Stimulated activated CD4-positive, alpha-beta T cell treated with anti-CD3 and anti-CD28 coated beads, Interleukin-4, amount 100 ng/mL, for 1 hour (primary cell): ENCODE measurements at places on chromosomes 7 and 10.

- no peak for DNase-seq
These were observed 49.6 kb upstream of the TPK1 start for GRCh38 chr7:144885478-144885877.

DNA sequence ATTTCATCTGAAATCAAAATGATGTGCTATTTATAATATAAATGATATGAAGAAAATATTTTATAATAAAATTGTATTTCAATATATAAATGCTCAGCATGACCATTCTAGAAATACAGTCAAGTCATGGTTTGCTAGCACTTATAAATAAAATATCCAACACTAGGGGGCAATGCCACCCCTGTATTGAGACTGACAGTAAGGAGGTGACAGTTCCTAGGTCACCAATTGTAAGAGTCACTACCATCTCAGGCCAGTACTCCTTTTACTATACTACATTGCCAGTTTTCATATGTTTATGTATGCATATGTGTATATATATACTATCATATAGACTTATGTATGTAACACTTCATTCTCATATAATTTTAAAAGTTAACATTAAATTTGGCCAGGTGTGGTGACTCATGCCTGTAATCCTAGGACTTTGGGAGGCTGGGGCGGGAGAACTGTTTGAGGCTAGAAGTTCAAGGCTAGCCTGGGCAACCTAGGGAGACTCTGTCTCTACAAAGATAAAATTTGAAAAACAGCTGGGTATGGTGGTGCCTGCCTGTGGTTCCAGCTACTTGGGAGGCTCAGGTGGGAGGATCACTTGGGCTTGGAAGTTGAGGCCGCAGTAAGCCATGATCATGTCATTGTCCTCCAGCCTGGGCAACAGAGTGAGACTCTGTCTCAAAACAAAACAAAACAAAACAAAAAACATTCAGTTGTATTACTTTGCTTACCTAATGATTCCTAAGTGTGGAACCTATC is 2.4 kb upstream of the CNOT4 start:
- no peak for DNase-seq

GRCh38 chr10:3090914-3091787 is 23.8 kb downstream of the PFKP start:
- no peak for DNase-seq

DNA sequence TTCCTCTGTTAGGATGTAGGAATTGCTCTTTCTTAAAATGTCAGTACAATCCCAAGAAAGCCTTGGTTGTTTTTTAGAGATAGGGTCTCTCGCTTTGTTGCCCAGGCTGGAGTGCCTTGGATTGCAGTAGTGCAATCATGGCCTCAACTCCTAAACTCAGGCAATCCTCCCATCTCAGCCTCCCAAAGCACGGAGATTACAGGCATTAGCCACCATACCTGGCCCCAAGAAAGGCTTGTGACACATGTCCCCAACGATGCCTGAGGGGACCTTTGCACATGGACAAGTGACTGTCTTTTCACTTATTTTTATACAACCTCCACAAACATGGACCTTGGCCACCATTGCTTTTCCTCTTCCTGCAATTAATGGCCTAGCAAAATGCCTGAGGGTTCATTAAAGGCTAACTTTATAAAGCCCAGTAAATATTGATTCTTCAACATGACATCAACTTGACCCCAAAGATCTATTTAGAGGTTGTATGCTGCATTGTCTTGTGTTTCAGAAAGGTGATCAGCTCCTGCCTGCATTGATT is 10.0 kb upstream of the SPOCK2 start:
- no peak for DNase-seq

GRCh38 chr7:42552227-42552626 is 315.2 kb upstream of the GLI3 start:
- DNase-seq: no peak

DNA sequence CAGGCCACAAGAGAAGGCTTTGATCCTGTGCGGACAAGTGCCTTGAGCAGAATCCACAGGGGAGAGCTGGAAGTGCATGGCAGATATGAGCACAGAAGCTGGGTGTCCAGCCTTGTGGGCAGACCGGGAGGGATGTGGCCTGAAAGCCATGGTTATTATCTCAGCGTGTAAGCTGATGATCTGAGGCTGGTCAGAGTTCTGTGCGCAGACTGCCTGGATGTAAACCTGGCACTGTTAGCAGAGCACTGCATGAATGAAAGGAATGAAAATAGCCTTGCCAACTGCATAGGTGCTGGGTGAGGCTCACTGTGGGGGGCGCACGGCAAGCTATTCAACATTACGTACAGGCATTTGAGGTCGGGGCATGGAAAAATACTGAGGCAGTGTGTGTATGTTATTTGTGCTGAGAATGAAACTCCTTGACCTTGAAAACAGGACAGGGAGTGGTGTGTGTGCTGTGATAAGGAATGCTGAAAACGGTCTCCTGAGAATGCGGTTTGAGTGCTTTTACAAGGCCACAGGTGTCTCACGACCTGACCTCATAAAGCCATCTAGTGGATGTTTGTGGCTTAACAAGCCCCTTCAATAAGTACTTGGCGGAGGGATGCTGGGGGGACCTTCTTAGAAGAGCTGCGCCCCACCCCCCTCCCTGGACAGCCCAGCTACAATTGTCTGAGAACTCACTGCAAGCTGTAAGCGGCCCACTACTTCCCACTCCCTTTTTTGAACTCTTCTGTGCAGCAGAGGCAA is 18.7 kb downstream of the AKR1C1 start:
- DNase-seq: no peak

DNA sequence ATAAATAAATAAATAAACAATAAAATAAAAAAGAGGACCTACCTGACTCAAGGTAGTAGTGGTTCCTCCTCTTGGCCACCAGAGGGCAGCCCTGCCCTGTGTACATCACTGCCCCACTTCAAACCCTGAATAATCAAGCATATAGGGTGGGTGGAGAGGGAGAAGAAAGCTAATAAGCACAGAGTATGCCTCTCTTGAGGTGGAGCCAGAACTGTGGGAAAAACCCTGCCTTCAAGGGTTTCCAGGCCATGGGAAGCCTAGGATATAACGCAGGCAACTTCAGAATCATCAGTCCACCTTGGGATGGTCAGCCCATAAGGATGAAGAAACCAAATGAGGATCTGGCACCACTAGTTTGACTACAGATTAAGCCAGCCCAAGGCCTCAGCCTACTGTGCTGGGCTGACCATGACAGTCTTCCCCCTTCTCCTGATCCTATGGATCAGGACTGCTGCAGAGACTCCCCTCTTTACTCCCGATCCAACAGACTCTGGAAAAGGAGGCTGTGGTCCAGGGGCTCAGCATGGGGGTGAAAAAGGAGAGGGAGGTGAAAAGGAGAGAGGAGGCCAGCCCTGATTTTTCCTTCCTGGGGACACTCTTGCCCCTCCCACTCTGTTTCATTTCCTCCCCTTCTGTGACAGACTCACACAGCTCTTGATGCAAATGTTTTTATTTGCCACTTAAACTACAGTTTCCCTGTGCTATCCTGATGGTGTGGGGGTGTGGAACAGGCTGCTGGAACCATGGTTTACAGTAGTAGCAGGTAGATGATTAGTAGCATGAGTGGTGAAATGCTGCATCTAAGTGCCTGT is 10.1 kb downstream of the AVPI1 start:
- DNase-seq: peak; percentile 47

- DNase-seq: no peak
These were observed 88.4 kb upstream of the LEP start for GRCh38 chr7:128152721-128153120.

DNA sequence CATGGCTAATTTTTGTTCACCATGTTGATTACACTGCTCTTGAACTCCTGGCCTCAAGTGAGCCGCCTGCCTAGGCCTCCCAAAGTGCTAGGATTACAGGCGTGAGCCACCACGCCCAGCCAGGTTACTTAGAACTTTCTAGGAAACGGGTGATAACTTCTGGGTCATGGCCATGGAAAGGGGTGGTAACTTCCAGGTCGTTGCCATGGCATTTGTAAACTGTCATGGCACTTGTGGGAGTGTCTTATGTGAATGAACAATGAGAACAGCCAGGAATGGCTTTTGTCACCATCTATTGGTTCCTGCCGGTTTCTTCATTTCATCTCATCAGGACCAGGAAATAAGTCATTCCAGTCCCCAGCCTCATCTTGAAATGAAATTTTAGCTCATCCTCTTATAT is 120.9 kb downstream of the SLC16A9 start:
- no peak for DNase-seq

GRCh38 chr10:56178210-56178609 is 182.8 kb downstream of the ZWINT start:
- DNase-seq: no peak

DNA sequence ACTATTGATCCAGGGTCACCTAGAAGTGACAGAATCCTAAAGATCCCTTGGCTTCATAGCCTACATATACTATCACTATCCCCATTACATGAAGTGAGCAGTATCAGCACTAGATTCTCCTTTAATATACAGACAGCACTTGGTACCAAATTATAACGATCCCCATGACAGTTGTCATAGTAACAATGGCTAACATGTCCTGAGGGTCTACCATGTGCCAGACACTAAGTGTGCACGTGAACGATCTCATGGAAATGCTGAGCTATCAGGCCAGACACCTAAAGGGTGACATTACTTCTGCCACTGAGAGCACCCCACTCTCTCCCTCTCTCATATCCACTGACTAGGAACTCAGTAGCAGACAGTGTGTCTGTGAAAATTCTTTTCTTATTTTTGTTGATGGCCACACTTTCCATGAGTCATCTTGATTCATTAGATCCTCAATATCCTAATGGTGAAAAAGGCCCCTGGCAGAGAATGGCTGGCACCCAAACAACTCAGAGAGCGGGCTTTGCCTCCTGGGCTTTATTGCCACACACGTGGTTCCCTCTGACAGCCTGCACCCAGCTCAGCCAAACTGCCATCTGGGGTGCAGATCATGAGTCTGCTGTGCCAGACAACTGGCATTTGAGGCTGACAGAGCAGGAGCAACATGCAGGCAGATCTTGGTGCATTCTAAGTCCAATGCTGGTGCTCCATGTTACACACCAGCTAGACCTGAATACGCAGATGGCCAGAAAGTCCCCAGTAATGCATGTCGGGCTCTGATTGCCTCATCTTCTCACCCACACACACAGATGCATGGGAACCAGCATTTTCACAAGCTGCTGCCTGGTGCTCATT is 176.3 kb downstream of the DGKI start:
- DNase-seq: no peak

DNA sequence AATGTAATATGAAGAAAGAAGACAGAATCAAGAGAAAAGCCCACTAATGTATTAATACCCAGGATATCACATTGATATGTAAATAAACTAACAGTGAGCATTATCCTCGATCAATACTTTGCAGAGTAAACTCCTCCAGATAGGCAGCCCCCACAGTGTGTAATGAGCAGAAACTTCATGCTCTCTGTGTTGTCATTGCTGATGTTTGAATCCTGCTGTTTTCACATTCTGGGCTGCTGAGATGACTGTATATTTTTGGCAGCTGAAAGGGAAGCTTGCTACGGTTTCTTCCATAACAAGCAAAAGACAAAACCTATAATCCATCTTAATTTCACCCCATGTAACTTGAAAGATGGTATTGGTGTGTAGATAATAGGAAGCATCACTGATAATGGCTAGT is 15.3 kb upstream of the THSD7A start:
- no peak for DNase-seq

DNA sequence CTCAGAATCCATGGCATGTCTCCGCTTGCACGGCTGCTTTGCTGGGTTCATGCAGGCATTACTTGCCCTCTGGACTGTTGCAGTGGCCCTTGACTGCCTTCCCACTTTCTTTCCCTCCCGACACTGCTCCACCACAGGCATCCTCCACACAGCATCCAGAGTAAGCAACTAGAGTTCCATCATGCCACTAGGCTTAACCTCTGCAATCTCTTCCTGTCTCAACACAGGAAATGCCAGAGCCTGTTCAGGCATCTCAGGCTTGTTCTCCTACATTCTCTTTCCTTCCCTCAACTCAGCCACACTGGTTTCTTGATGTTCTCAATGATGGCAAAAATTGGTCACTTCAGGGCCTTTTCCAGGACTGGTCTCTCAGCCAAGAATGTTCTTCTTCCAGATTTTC is 284.5 kb upstream of the KLF6 start:
- DNase-seq: no peak

DNA sequence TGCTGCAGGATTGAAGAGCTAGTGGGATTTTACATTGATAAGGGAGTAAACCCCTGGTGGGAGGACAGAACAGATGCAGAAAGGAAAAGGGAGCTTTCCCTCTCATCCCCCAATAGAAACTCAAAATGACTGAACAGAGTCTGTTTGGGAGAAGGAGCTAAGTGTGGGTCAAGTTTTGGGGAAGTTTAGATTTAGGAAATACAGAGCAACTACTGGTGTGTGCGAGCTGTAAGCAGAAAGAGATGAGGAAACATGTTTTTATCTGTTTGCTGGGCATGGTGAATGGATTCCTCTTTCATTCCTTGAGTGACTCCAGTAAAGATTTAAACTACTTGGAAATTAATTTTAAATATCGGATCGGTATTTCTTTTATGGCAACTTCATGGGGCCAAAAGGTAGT is 132.7 kb downstream of the AOAH start:
- no peak for DNase-seq

DNA sequence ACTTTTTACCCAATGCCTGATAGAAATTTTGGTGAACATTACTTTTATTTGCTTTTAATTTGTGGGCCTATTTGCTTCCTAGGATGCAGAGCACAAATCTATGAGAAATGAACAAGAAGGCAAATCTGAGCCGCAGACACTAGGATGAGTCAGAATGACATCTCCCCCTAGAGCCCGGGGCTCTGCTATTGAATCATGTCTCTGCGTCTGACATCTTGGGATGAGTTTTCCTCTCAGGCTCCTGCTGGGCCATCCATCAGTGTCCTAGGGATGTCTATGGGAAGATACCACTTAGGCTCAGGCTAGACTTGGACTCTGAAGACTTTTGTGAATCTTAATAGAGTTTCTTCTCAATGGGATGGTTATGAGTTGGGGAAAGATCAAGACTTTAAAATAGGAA is 157.3 kb upstream of the MTPN start:
- no peak for DNase-seq

- DNase-seq: no peak
These were observed 79.8 kb downstream of the ZNF92 start for GRCh38 chr7:65453341-65454030.

- no peak for DNase-seq
These were observed 146.6 kb downstream of the REEP3 start for GRCh38 chr10:63667596-63668480.
